ENCODE measurements at places on chromosomes 12 and 14. TPM values are rescaled to one million over a fixed set of nuclear protein-coding genes. Genes with fewer than 3 reads are reported as not detected.

The SLC39A5 gene
- total RNA-seq: 0.52 TPM

The EPS8 gene
- total RNA-seq: 173 TPM

The C1S gene
- 554 TPM for total RNA-seq

The SLC39A9 gene
- total RNA-seq: 46.2 TPM

The NUDT4 gene
- total RNA-seq: 107 TPM

The CCDC38 gene
- not detected for total RNA-seq

The TMEM263 gene
- 45.3 TPM for total RNA-seq

The FOXA1 gene
- total RNA-seq: not detected

The COX14 gene
- total RNA-seq: 42.5 TPM

The FITM1 gene
- not detected for total RNA-seq

The CSRP2 gene
- 69.0 TPM for total RNA-seq

The NGDN gene
- 14.3 TPM for total RNA-seq

The TTC5 gene
- total RNA-seq: 43.8 TPM

The PLEKHD1 gene
- total RNA-seq: not detected

The GPX2 gene
- total RNA-seq: not detected

The GOLGA5 gene
- total RNA-seq: 56.5 TPM

The CLEC4A gene
- not detected for total RNA-seq

The TGM1 gene
- 1.6 TPM for total RNA-seq

The NRL gene
- total RNA-seq: 1.3 TPM

The ACTR6 gene
- total RNA-seq: 31.7 TPM

The TNFAIP2 gene
- total RNA-seq: 75.3 TPM

The LYZ gene
- total RNA-seq: 17.4 TPM

The IGFBP6 gene
- total RNA-seq: 224 TPM

The KRT72 gene
- not detected for total RNA-seq

The ZDHHC22 gene
- total RNA-seq: not detected

The VDR gene
- 0.26 TPM for total RNA-seq

The ANKRD33 gene
- 0.14 TPM for total RNA-seq

The CYP27B1 gene
- 0.28 TPM for total RNA-seq

The LHX5 gene
- not detected for total RNA-seq

The TRHDE gene
- 31.2 TPM for total RNA-seq

The LRP6 gene
- 65.9 TPM for total RNA-seq

The COX8C gene
- not detected for total RNA-seq

The SMIM10L1 gene
- total RNA-seq: 7.5 TPM

The HSPA2 gene
- 68.1 TPM for total RNA-seq

The UNC79 gene
- not detected for total RNA-seq

The PRICKLE1 gene
- total RNA-seq: 43.6 TPM

The TAC3 gene
- total RNA-seq: not detected

The PRIMA1 gene
- 24.5 TPM for total RNA-seq

The ACSS3 gene
- 62.2 TPM for total RNA-seq

The NEUROD4 gene
- total RNA-seq: not detected

The ENDOU gene
- total RNA-seq: 0.28 TPM

The AQP2 gene
- not detected for total RNA-seq

The NDRG2 gene
- total RNA-seq: 202 TPM

The EID3 gene
- 10.0 TPM for total RNA-seq
